ENCODE measurements at places on chromosomes 6 and 20. TPM values are rescaled to one million over a fixed set of nuclear protein-coding genes. Genes with fewer than 3 reads are reported as not detected.

NRSN1 gene
- 0.54 TPM for total RNA-seq

LTA gene
- total RNA-seq, result 0.26 TPM

TRAPPC3L gene
- not detected for total RNA-seq

ANKRD66 gene
- total RNA-seq, result not detected

TXLNB gene
- 0.61 TPM for total RNA-seq

MRAP2 gene
- total RNA-seq, result 1.4 TPM

TMC2 gene
- not detected for total RNA-seq
